Putamen (tissue), 1 donor: ENCODE measurements at places on chromosomes 2 and 18.
A peak's percentile ranks its signal among the peaks of the same experiment; 100 is the strongest.

DNA sequence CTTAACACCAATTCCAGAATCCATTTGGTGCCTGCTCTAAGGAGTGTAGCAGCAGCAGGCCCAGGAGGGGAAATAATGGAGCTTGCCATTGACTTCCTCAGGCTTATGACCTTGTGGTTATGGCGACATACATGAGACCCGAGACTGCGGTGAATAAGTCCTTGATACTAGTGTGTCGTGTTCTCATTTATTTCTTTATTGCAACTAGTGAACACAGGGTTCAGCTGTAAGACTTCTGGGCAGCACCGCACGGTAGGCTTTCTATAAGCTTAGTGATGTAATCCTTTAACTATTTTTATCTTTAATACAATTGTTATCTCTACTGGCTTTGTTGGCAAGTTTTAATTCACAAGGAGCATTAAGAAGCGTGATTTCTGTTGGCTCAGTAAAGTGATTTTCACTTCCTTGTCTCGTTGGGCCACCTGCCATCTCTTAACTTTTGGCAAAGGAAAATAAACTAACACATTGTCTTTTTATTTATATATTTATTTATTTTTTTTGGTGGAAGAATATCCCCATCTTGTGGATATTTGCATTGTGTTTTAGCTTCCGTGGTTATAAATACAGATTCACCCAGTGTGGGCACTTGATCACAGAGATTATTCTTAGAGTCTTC, 139.8 kb downstream of the LTBP1 start:
- no peak for DNase-seq

DNA sequence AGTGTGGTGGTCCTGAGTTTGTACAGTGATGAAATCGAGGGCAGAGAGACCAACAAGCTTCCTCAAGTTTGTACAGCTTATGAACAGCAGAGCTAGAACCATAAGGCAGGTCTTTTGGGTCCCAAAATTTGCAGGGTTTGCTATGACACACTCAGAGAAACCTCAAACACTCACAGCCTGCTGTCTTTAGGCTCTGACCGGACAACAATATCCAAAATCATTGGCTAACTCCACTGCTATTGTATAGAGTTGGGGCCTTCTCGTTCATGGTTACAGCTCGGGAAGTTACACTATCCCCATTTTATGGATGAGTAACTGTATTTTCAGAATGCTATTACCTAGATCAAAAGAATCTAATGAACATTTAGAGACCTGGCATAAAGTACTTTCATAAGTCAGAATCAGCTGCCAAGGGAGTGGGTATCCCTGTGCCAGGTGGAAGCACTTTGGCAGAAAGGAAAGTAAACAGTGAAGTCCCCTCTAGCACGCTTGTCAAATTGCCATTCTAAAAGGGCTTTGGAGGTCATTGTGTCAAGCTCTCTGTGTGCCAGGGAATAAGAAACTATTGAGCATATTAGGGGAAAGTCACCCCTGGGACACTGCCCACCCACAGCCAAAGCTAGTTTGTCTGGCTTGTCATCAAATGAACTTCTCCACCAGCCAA, 331.8 kb downstream of the ALK start:
- no peak for DNase-seq

- peak; percentile 13 for DNase-seq
These were observed 16.4 kb upstream of the FBLN7 start for GRCh38 chr2:112121682-112122254.

GRCh38 chr18:52615943-52616342, 275.9 kb downstream of the DCC start:
- no peak for DNase-seq

DNA sequence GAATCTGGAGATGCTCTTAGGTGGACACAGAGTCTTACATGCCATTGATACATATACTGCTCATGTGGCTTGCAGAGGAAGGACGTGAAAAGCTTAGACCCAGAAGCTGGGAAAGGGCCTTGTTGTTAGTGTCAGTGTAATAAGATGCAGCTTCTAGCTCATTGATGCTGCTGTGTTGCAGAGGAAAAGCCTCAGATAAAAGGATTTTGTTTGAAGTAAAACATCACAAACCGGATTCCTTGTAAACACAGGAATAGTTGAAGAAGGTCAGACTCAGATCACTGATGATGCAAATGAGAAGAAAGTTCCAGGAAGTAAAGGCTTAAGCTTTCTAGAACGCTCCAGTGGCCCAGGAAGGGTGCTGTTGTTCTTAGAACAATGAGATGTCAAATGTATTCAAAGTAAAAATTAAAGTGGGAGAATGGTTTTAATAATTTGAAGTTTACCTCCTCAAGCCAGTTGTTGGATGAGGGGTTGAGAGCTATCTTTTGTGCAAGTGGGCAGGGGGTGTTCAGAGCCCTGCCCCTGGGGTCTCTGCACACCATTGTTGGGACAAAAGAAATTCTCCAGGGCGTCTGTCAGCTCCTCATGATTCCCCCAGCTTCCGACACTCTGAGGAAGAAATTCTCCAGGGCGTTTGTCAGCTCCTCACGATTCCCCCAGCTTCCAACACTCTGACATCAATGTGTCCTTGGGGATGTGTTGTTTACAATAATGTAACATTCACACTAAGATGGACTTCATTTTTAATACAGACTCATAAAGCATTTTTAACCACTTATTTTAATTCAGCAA, 61.3 kb upstream of the CHMP1B start:
- DNase-seq, result no peak

DNA sequence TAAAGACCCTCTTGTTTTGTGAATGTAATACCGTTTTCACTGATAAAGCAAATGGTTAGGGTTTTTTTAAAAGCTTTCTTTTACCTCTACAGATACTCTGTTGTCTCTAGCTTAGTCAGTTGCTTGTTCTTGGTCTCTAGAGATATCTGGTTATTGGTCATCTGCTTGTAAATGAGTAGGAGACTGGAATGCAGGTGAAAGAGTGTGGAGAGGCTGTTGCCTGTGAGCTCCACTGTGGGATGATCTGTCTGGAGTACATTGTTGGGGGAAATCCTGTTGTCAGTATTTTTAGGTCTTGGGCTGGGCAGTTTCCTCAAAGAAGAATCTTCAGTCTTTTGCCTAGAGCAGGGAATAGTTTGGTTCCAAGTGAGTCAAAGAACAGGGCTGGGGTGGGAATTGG, 67.7 kb downstream of the SMCHD1 start:
- no peak for DNase-seq

- DNase-seq, result no peak
These were observed 30.2 kb upstream of the GPR55 start for GRCh38 chr2:230955163-230955737.

GRCh38 chr18:37419315-37419714, 146.3 kb downstream of the CELF4 start:
- no peak for DNase-seq

DNA sequence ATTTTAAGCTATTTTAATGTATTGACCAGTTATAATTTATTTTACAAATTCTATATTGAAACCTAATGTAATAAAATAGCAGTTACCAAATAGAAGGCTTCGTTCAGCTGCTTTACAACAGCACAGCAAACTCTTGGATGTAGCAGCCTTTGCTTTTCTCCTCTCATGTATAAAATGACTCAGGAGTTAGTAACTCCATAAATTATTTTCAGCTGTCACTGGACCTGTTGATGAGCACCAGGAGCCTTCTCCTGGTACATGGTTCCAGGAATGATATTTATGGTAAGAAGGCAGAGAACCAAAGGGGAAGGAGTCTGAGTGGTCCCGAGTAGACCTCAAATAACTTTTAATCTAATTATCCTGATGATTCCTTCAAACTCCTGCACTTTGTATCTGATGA, 256.4 kb upstream of the NETO1 start:
- no peak for DNase-seq

GRCh38 chr2:128564551-128564950, 245.9 kb upstream of the HS6ST1 start:
- DNase-seq, result no peak

GRCh38 chr2:169711751-169712509, 17.7 kb downstream of the PHOSPHO2 start:
- no peak for DNase-seq

GRCh38 chr2:37489536-37489935, 145.1 kb downstream of the QPCT start:
- DNase-seq, result peak; percentile 31

GRCh38 chr2:76080154-76080553, 369.4 kb upstream of the GCFC2 start:
- no peak for DNase-seq

- peak; percentile 47 for DNase-seq
These were observed 183.8 kb upstream of the STON1 start for GRCh38 chr2:48346124-48346536.

DNA sequence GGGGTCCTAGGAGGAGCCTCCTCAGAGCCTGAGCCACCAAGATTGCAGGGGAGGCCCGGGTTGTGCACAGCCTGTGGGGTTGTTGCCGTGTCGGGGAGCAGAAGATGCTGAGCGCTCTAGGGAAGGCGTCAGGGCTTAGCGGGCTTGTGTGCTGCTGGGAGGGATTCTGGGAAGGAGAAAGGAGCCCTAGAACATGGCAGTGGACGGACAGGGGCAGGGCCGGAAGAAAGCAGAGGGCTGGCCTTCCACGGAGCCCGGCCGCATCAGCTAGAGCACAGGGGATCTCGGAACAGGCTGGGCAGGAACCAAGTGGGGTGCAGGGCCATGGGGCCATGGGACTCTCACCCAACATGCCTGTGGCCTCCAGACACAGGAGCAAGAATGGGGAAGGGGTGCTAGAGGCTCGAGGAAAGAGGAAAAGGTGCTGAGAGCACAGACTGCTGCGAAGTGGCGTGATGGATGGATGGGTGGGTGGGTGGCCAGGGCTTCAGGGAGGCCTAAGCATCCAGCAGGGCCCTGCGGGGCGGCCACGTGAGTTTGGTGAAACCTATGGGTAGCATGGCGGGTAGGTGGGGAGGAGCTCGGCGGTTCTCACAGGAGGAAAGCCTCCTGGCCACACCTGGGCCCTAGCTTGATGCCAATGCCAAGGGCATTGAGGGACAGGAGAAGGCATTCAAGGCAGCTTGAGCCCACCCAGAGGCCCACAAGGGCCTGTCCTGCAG, 35.8 kb downstream of the MTERF4 start:
- DNase-seq, result no peak

- no peak for DNase-seq
These were observed 278.7 kb downstream of the BCL2 start for GRCh38 chr18:63040788-63041410.
